CD8-positive, alpha-beta memory T cell (primary cell): ENCODE measurements at places on chromosomes 7 and 10.

DNA sequence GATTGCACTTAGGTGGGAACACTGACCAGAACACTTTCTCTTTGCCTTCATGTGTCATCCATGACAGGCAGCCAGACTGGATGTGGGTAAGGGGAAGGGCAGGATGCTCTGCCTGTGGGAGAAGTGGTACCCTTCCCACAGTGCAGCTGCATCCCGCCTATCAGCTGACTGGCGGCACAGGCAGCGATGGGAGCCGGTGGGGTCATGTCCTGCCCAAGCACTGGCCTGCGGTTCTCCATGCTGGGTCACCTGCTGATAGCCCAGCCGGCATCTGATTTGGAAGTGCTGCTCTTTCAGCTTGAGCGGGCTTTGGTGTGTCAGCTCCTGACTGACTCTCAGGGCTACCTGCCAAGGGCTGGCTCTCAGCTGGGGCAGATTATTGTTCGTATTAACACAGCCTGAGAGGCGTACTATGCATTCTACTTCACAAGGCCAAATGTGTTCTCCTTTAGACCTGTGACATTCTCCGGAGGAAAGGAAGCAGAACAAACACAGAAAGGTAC is 105.2 kb upstream of the PDLIM1 start:
- no peak for DNase-seq

- DNase-seq = no peak
These were observed 82.8 kb upstream of the ZNF32 start for GRCh38 chr10:43731486-43731885.

GRCh38 chr10:49611816-49612512 is 1.9 kb downstream of the SLC18A3 start:
- DNase-seq = no peak

- DNase-seq = no peak
These were observed 20.8 kb upstream of the ALOX5 start for GRCh38 chr10:45353186-45353585.

GRCh38 chr10:131625041-131625440 is 275.8 kb upstream of the PPP2R2D start:
- DNase-seq = no peak

GRCh38 chr10:96243296-96243695 is 28.1 kb downstream of the BLNK start:
- no peak for DNase-seq

GRCh38 chr10:132120734-132121510 is 55.2 kb downstream of the JAKMIP3 start:
- no peak for DNase-seq

DNA sequence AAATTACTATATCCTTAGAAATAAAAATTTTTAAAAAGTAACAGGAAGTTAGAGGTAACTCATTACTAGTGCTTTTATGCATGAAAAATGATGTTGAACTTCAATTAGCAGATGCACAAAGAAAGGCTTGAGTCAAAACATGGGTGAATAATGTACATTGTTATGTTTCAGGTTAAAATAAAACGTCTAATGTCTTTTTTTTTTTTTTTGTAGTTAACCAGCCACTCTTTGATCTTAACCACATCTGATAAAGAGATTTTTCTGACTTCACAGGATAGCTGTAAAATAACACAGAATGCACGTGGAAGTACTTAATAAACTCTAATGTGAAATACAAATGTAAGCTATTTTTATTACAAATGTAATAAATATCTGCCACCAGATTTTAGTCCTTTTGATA is 61.7 kb downstream of the GSAP start:
- DNase-seq = no peak

GRCh38 chr7:42902331-42902730 is 9.5 kb downstream of the C7orf25 start:
- DNase-seq = no peak

DNA sequence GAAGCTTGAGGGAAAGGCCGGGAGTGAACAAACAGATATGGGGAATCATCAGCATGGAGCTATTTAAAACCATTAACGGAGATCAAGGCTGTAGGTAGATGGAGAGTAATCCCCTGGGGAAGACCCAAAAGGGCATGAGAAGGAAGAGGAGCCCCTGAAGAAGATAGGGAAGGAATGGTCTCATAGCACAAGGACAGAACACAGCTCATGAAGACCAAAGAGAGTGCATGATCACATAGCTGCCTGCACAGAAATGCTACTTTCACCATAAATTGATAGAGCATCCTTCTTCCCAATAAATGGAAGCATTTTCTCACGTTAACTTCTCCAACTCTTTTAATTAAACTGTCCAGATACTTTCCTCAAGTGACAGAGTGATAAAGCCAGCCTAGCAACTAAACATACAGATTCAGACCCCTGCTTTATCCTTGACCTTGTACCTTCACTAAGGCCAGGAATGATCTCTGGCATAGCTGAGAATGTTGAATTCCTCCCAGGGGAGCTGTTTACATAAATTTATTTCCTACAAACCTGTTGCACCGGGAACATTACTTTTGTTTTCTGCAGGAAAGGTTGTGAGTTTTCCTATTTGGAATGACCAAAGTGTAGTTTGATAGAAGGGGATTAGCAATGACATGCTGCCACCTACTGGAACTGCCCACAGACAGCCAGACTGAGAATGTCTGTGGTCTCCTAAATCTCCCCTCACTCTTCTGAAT is 110.8 kb upstream of the LRGUK start:
- DNase-seq = no peak

DNA sequence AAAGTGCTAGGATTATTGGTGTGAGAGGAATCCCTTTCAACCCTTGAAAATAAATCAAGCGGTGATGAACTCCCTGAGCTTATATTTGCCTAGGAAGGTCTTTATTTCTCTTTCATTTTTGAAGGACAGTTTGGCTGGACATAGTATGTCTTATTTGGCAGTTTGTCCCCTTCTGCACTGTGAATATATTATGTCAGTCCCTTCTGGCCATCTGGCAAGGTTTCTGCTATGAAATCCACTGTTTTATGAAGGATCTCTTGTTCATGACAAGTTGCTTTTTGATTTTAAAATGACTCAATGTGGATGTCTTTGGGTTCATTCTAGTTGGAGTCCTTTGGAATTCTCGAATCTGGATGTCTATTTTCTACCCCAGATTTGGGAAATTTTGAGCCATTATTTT is 21.7 kb upstream of the MCM10 start:
- DNase-seq = no peak

DNA sequence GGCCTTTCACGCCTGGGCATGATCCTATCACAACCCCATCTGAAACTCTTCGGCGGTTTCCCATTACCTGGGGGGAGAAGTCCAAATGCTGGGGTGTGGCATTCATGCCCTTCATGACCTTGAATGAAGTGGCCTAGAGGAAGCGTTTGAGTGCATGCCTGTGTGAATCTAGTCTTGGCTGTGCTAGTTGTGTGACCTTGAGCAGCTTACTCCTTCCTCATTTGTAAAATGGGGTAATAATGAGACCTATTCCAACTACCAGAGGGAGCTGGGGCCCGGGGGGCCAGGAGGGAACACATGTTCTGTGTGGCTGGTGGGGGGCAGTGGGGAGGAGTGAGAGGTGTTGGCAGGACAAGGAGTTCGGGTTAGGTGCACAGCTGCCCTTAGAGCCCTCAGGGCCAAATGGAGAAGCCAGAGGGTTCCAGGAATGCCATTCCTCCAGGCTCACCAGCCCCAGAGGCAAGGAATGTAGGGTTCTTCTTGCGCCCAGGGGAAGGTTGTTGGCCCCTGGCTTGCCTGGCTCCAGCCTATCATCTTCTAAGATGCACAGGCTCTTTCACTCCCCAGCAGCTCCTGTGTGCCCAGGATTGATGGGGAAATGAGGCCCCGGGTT is 21.3 kb upstream of the TBRG4 start:
- DNase-seq = no peak

- DNase-seq = no peak
These were observed 87.1 kb downstream of the CYP26A1 start for GRCh38 chr10:93160829-93161228.

DNA sequence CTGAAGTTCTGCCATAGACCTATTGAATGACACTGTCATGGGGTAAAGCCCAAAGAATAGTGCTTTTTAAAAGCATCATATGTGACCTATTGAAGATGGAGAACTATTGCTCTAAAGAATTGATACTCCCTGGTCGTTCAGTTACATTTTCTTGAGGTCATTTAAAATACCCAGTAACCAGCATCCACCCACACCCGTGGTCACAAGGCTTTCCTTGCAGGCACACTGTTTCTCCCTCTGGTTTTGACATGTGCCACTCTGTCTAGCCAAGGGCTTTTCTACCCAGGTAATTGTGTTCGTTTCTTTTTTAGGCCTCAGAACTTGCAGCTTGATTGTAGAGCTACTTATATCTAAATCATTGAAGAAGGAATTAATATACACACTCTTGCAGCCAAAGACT is 68.3 kb upstream of the LYZL2 start:
- no peak for DNase-seq

GRCh38 chr7:16627236-16627635 is 18.3 kb downstream of the ANKMY2 start:
- no peak for DNase-seq

DNA sequence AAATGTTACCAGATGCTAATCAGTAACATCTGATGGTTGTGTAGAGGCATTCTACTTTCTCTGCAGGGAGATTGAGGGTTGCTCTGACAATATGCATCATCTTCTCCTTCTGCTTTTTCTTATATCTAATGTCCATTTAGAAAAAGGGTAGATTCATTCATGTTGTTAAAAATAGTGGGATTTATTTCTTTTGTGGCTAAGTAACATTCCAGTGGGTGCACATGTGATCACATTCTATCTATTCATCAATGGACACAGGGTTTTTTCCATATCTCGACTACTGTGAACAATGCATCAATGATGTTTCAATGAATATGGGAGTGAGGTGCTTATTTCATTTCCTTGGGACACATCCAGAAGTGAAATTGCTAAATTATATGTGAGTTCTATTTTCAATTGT is 103.9 kb downstream of the CRPPA start:
- DNase-seq = no peak

DNA sequence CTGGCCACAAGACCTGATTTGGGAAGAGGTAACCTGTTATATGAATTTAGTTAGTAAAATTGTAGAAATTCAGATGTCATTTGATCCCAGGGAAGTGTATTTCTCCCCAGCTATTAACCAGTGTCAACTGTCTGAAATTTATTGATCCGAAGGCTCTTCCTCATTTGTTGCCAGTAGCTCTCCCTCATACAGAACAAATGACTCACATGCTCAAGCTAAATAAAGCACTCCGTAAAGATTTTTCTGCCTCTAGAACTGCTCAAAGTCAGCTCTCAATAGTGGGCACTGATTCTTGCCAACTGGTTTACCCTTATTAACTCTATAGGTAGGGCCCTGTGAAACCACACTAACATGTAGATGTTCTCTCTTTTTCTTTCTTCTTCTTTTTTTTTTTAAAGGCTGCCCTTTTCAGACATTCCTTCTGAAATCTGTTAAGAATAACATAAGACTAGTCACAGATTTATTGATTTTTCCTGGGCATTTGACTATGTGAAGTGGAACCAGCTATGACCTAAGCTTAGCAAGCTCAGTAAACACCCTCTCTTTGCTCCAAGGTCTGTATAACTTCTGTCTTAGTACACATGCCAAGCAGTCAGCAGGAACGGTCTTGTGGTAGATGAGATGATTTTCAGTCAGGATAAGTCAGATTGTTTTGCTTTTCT is 21.8 kb downstream of the RPA3 start:
- no peak for DNase-seq

- DNase-seq = no peak
These were observed 29.6 kb downstream of the FOXP2 start for GRCh38 chr7:114444196-114444595.

- DNase-seq = no peak
These were observed 318.5 kb downstream of the GPR158 start for GRCh38 chr10:25493122-25493893.

GRCh38 chr10:436911-437665 is 252.4 kb downstream of the DIP2C start:
- DNase-seq = no peak

GRCh38 chr10:132711613-132712121 is 74.3 kb downstream of the NKX6-2 start:
- no peak for DNase-seq

DNA sequence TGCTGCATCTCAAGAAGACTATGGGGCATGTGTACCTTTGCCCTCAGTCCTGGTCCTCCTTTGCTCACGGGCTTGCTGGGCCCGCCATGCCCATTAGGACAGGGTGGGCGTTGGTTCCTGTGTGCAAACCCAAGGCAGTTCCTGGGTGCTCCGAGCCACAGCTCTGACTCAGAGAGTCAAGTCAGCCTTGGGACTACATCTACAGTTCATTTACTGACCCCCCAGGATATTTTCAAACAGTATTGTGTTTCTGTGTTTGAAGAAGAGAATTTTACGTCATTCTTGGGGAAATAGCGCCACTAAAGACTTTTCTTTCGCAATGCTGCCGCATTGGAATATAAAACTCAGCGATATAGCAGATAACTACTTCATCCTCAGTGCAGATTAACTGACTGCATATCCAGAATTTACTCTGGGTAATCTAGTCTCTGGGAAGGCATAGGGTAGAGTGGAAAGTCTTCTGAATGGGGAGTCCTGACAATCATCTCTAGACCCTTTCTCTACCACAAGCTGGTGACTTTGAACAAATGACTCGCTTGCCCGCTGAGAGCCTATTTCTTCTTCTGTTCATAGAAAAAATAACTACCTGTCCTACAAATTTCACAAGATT is 638.9 kb upstream of the FZD8 start:
- DNase-seq = no peak

DNA sequence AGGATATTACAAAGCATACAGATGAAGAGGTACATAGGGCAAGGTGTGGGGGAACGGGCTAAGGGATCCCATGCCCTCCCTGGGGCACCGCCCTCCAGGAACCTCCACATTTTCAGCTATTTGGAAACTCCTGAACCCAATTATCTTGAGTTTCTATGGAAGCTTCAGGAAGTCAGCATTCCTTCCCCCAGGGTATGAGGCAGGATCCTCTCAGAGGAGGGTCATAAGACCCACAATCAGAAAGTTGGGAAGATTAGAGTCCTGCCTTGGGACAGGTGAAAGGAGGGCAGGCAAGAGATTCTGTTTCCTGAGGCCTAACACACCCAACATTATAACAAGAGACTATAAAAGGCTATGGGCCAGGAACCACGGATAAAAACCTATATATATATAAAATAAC is 98.0 kb downstream of the RALA start:
- no peak for DNase-seq

GRCh38 chr10:13943735-13944398 is 357.1 kb downstream of the PRPF18 start:
- no peak for DNase-seq

DNA sequence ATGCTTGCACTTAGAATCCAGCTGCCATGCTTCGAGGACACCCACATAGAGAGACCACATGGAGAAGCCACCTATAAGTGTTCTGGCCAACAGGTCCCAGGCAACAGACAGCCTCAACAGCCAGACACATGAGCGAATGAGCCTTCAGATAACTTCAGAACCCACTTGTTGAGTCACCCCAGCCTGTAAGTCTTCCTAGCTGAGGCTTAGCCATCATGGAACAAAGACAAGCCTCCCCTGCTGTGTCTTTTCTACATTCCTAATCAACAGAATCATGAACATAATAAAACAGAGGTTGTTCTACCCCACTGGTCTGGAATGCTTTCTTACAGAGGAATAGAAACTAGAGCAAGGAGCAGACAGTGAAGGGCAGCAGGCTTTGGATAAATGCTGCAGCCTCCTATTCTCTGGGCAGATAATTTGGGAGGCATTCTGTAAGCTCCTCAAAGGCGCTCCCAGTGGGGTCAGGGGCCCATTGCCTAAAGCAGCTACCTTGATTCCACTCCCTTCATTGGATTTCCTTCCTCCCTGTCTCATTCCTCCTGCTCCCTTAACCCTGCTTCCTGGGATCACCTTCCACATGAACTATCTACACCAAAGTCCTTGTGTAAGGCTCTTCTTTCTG is 4.6 kb downstream of the TLL2 start:
- DNase-seq = no peak

- no peak for DNase-seq
These were observed at the start of gene RAPGEF5 for GRCh38 chr7:22356701-22357310. TSS of gene RAPGEF5 (minus strand) at chr7:22357154. CDS start at chr7:22357060, 94 bp downstream.
